ENCODE measurements at places on chromosomes 1 and 21. TPM values are rescaled to one million over a fixed set of nuclear protein-coding genes. Genes with fewer than 3 reads are reported as not detected.
A peak's percentile ranks its signal among the peaks of the same experiment; 100 is the strongest.

GRCh38 chr1:71307451-71307850 is 226.6 kb upstream of the ZRANB2 start:
- H3K27ac ChIP-seq = no peak overlapping the region
- no peaks in the 10 kb centered on the region for H3K4me1 ChIP-seq
- no peak for DNase-seq
- no peaks in the 10 kb centered on the region for H3K36me3 ChIP-seq
- no peaks in the 10 kb centered on the region for H3K27me3 ChIP-seq
- no peak overlapping the region for H3K4me3 ChIP-seq

- H3K27me3 ChIP-seq = no peaks in the 10 kb centered on the region
- H3K27ac ChIP-seq = no peak overlapping the region
- DNase-seq = no peak
- no peaks in the 10 kb centered on the region for H3K36me3 ChIP-seq
Observed at GRCh38 chr1:185080422-185080821, 35.1 kb downstream of the RNF2 start.

DNA sequence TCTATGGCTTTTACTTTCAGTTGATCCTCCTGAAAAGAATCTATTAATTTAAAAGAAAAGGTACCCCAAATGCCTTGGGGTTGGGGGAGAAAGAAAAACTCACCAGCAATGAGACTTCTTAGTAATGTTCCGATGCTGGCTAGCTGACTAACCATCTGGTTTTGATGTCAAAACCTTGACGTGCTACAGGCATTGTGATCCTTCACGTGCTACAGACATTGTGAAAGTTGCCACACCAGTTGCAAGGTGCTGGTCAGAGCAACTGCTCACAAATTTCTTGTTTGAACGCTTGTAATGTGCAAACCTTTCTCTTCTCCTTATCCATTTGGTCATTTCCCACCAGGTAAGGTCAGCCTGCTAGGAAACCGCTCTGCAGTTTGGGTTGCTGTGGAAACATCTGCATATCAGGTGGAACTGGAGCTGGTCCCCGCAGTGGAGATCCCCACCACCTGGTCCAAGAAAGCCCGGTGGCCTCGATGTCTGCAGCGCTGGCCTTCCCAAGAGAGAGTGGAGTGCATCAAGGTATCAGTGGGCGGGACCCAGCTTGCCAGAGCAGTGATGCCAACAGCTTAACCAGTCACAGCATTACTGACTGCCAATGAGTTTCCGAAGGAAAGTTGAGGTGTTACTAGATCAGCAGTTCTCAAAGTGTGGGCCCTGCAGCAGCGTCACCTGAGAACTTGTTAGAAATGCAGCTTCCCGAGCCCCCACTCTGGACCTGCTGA is 16.1 kb downstream of the MAB21L3 start:
- no peaks in the 10 kb centered on the region for H3K27me3 ChIP-seq
- H3K27ac ChIP-seq = no peak overlapping the region
- no peak overlapping the region for H3K4me3 ChIP-seq
- H3K36me3 ChIP-seq = no peaks in the 10 kb centered on the region
- DNase-seq = no peak

GRCh38 chr1:245549996-245550719 is 395.4 kb downstream of the KIF26B start:
- H3K4me3 ChIP-seq = no peak overlapping the region
- H3K27ac ChIP-seq = no peak overlapping the region
- no peaks in the 10 kb centered on the region for H3K36me3 ChIP-seq
- H3K4me1 ChIP-seq = no peaks in the 10 kb centered on the region
- DNase-seq = no peak

GRCh38 chr1:48777219-48777895 is 666 bp upstream of the BEND5 start:
- no peaks in the 10 kb centered on the region for H3K27me3 ChIP-seq
- peak; percentile 48 for DNase-seq
- H3K36me3 ChIP-seq = no peaks in the 10 kb centered on the region
- peaks cover 20% of the 10 kb centered on the region for H3K4me1 ChIP-seq
- H3K4me3 ChIP-seq = peak overlapping the region; percentile 66

GRCh38 chr1:200253774-200254495 is 155.9 kb downstream of the ZNF281 start:
- DNase-seq = no peak
- H3K27me3 ChIP-seq = no peaks in the 10 kb centered on the region
- no peak overlapping the region for H3K27ac ChIP-seq
- H3K36me3 ChIP-seq = no peaks in the 10 kb centered on the region

- no peaks in the 10 kb centered on the region for H3K27me3 ChIP-seq
- no peak overlapping the region for H3K27ac ChIP-seq
- no peaks in the 10 kb centered on the region for H3K36me3 ChIP-seq
- no peak overlapping the region for H3K4me3 ChIP-seq
- DNase-seq = no peak
- H3K4me1 ChIP-seq = peaks cover 43% of the 10 kb centered on the region
Observed at GRCh38 chr1:161160671-161161145, 1.4 kb downstream of the USP21 start.

DNA sequence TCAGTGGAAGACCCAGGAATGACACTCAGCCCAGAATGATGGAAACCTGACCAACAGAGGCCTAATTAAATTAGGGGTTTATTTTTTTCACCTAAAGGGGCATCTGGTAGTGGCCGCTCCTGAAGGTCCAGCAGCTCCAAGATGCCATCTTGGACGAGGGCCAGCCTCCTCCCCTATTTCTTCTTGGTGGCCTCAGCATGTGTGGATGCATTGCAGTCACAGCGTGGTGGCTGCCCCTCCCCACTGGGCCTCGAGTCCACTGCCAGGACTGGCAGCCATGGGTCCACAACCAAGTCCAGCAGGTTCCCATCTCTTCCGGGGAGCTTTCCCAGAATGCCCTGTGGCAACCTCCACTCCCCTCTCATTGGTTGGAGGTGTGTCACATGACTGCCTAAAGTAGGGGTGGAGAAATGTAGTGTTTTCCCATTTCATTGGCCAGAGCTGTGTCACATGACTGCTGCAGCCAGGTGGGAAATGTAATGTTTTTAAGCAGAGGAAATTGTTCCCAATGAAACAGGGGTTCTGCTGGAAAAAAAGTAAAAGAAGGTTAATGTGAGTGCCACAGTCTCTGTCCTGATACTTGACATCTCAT is 628.2 kb downstream of the PTPRU start:
- no peak for DNase-seq
- no peak overlapping the region for H3K27ac ChIP-seq
- no peak overlapping the region for H3K4me3 ChIP-seq

The RBP7 gene
- total RNA-seq = 7.5 TPM

The S100A6 gene
- 58.9 TPM for total RNA-seq

The MPL gene
- not detected for total RNA-seq

The METTL13 gene
- total RNA-seq = 9.2 TPM
